ENCODE measurements at places on chromosomes 1 and 21.

DNA sequence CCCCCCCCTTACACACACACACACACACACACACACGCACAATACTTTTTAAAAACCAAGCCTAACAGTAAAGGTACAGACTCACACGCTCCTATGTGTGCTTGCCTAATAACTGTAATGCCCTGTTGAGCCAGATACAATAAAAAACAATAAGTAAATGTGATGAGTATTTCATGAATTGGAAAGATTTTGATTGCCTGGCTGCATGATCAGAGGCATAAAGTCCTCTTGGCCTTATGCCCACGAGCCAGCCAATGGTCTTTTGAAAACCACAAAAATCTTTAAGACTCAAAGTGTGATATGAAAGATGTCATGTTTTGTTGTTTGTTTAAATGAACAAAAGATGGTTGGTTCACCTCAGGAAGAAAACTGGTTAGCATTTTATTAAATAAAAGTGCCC, 441.9 kb upstream of the ZRANB2 start:
- DNase-seq: no peak

DNA sequence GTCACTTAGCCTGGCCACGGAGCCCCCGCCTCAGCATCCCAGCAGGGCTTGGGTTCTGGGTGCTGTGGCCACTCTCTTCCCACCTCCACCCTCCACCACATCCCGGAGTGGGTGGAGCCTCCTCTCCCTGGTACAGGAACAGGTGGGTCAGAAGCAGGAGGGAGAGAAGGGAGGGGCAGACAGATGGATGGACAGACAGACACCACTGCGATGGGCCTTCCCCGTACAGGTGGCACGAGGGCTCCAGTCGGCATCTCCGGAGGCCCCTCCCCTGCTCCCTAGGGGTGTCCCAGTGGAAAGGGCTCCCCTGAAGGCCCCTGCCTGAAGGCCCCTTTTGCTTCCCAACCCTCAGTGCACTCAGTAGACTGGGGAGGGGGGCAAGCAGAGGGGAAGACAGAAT, 96.9 kb upstream of the TARDBP start:
- DNase-seq: no peak

DNA sequence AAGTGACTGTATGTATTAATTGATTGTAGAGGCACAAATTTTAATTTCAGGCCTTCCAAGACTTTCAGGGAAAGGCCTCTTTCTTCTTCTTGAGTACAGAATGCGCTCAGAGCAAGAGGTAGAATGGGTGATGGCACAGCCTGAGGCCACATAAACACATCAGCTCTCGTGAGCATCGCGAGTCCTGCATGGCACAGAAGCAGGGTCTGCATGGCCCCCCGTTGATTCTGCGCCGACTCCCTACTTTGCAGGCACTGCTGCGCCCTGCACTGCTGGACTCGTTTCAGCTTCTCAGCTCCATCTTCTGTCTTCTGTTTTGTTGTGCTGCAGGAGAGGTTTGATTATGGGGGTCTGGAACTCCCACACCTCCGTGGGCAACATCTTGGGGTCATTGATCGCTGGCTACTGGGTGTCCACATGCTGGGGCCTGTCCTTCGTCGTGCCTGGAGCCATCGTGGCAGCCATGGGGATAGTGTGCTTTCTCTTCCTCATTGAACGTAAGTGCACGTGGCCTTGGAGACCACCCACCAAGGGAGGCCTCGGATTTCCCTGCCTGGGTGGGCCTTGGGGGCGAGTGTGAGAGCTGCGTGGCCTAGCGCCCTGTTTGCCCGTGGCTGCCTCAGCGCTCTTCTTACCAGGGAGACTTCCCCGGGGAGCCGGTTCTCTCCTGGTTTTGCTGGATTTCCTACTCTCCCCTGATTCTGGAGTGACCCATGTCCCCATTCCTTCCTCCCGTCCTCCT, 29.6 kb downstream of the SLC37A1 start:
- DNase-seq: no peak

- no peak for DNase-seq
Observed at GRCh38 chr1:210123924-210124589, 108.5 kb upstream of the SERTAD4 start.

DNA sequence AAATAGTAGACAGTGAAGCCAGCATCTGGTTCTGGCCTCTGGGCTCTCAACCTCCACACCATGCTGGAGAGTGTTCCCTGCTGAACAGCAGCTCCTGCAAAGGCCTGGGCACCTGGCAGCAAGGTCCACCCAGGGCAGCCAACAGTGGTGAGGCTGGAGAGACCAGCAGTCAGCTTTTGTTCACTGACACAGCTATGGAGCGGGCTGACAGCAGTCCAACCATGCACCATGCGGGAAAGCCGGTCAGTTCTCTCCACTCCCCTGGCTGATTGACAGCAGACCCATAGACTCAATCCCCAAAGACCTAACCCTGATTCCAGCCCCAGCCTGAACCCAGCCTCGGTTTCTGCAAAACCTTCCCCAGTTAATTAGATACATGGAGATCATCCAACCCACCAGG, 49.0 kb downstream of the KLHDC7A start:
- no peak for DNase-seq

DNA sequence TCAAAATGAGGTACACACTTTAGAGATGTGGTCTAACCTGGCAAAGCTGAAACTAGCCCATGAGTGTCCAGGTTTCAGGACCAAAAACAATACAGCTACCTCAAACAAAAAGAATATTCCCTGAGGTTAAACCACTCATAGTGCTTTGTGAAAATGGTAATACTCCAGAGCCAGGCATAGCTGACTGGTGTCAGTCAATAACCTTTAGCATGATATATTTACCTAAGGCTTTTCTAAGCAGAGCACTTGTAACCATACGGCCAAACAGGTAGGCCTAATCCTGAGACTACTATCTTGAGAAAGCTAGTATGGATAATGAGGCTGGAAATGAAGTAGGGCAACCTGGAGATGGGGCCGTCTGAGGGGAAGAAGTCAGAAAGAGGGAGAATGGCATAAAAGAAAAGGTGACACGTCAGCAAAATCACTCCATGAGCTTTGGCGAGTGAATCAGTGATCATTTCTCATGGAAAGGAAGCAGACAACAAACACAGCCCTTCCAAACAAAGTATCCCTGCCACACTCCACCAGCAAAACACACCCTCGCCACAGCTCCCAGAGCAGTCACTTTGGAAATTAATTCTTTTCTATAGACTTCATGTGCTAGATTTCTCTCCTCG, 1.7 kb upstream of the LRRC52 start:
- no peak for DNase-seq

DNA sequence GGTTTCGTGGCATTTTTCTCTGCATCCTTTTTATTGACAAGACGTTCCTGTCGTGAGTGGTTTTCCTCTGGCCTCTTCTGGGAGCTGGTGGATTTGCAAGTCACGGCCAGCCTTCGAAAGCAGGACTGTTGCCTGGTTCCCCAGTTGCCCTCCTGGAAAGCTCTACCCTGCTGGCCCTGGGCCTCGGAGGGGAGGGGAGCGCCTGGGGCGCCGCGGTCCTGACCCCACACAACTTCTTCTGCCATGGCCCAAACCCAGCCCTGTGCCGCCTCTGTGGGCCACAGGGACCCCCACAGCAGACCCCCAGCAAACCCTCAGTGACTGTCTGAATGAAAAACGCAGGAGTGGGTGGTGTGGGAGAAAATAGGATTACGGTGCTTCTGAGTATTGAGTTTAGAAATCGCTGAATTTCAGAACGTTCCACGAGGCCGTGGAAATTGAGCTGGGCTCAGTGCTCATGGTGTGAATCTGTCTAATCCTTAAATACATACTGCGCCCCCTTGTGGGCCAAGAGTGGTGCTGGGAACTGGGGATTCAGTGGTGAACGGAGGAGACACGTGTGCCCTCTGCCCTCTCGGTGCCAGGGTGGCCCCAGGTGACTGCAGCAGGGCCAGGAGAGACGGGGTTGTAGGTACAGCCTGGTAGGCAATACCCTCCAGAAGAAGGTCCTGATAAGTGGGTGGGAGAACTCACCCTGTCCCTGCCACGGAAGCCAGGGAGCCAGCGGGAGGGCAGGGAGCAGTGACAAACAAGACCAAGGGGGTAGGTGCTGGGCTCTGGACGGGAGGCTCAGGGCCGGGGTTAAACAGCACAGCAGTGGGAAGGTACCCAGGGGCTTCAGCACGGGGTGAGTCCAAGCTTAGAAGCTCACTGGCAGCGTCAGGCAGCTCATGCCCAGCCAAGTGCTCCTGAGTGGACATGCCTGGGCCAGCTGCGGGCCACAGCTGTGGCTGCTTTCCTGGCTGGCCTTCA, 101.2 kb upstream of the COL6A1 start:
- DNase-seq: peak; percentile 81

DNA sequence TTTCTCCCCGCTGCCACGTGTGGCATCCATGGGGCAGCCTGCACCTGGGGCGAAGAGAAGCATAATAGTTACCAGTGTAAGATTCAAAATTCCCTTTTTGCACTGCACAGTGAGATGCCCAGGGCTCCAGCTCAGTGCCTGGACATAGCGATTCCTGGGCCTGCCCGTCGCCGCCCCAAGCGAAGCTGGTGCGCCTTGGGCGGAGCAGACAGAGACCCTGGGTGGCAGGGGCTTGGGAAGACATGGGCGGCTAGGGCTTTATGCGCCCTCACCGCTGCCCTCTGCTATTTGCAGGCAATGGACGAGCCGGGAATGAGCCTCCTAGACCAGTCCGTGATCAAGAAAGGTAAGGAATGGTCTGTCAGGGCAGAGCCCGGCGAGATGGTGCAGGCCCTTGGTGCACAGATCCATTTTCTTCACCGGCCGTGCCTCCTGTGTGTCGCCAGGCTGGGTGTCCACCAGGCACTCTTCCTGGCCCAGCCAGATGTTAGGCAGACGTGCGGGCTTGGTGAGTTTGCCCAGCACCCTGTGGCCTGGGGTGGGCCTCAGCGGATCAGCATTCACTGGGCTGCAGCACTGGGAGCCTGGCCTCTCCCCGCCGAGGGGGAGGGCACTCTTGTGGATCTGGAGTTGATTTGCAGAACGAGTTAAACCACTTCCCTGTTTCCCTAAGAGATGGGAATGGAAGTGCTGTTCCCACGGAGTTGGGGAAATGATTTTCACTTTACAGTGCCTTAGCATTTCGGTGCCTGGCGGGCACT, 1.7 kb downstream of the TFAP2E start:
- peak; percentile 46 for DNase-seq

DNA sequence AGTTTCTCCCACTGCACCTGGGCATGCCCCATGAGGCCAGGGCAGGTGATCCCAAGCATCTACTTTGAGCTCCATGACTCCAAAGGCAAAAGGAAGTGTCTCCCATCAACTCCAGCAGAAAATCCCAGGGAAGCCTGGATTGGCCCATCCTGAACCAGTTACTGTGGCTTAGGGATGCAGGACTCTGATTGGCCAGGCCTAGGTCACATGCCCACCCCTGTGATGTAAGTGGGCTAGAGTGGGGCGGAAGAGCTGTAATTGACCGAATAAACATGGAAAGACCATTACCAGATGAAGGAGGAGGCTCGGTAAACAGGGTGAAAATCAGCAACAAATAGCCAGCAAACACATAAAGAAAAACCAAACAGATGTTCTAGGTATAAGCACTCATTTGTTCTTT, 45.2 kb downstream of the MATN1 start:
- no peak for DNase-seq

DNA sequence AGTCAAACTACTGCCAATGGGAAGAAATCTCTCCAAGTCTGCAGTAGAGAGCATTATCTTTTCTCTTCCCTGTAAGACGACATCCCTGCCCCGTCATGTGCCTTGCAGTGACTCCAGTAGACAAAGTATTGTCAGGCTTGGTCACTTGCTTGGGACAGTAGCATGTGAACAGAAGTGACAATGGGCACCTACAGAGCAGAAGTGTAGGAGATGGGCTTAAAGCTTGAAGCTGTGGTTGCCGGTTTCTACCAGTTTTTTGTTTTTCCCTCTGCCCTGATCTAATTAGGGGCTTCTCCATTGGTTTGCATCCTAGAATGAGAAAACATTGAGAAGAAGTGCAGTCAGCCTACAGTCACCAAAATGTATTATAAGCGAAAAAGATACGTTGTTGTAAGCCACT, 12.7 kb downstream of the F3 start:
- no peak for DNase-seq

DNA sequence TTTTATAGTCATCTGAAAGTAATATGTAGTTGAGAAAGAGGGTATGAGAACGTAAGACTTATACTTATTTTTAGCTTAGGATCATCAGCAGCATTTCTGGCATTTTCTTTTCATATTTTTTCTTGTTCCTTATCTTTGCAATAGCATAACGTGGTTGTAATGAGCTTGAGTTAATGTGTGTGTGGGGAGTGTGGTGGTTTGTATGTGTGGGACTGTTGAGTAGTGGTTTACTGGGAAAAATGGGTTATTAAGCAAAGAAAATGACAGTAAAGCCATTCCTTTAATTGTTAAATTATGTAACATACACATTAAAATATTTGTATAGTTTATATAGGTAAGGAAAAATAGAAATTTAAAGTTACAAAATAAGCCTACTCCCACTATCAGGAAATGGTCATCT, 15.2 kb downstream of the PIP5K1A start:
- no peak for DNase-seq

DNA sequence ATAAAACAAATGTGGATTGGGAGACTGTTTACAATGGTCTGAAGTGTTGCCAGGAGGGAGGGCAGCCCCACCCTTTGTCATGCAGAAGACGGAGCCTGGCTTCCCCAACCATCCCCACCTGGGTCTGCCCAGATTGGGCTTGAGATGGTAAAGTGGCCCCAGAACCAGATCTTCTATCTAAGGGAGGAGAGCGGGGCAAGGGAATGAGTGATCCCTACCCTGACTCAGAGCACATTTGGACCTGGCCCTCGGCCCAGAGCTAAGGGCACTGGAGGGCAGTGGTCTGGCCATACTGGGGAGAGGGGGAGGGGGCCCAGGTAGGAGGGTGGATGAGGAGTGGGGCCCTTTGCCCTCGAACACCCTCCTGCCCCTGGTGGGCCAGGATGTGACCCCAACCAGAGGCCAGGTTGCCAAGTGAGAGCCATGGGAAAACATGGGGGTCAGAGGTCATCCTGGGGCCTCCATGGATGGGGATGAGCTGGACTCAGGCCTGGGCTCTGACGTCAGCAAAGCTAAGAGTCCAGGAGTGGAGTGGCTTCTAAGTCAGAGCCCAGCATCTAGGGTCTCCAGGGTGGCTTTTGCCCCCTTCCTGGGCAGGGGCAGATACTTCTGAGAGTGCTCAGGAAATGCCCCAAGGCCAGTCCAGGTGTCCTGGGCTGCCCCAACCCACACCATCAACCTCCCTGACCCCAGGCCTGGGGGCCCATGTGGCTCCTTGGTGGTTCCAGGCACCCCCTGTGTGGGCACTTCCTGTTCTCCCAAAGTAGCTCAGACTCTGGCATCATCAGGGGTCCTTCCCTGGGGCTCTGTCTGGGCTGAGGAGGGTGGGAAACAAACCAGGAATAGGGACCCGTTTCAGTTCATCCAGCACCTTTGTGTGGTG, 1.6 kb upstream of the LEFTY1 start:
- no peak for DNase-seq

GRCh38 chr1:156122086-156122485, 7.6 kb downstream of the LMNA start:
- no peak for DNase-seq

- no peak for DNase-seq
Observed at GRCh38 chr1:115120296-115120695, 31.0 kb upstream of the TSPAN2 start.
